ENCODE measurements at places on chromosomes 6 and 20.
A peak's percentile ranks its signal among the peaks of the same experiment; 100 is the strongest.

- no peak for DNase-seq
Observed at GRCh38 chr6:96330884-96331283, 190.7 kb upstream of the UFL1 start.

GRCh38 chr6:117481278-117481925 is 1.1 kb upstream of the DCBLD1 start:
- DNase-seq = no peak

GRCh38 chr6:16473184-16473907 is 235.0 kb downstream of the GMPR start:
- DNase-seq = no peak

GRCh38 chr6:56683882-56684281 is 41.2 kb upstream of the DST start:
- DNase-seq = no peak

- no peak for DNase-seq
Observed at GRCh38 chr20:5864428-5864827, 85.9 kb downstream of the TRMT6 start.

DNA sequence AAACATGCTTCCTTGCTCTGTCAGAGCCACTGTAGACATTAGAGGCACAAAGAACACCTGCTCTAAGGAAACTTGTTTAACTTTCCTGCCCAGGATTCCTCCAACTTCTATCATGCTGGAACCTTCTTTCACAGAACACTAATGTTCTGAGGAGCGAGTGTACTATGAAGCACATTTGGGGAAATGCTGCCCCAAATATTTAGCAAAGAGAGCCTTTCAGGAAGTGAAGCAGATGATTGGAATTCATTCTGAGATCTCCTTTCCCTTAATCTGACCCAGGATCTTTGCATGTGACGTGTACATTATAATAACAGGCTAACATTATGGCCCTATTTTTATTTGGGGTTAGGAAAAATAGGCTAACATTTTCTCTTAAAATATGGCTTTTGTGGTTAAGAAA is 21.0 kb upstream of the FYN start:
- DNase-seq = no peak

DNA sequence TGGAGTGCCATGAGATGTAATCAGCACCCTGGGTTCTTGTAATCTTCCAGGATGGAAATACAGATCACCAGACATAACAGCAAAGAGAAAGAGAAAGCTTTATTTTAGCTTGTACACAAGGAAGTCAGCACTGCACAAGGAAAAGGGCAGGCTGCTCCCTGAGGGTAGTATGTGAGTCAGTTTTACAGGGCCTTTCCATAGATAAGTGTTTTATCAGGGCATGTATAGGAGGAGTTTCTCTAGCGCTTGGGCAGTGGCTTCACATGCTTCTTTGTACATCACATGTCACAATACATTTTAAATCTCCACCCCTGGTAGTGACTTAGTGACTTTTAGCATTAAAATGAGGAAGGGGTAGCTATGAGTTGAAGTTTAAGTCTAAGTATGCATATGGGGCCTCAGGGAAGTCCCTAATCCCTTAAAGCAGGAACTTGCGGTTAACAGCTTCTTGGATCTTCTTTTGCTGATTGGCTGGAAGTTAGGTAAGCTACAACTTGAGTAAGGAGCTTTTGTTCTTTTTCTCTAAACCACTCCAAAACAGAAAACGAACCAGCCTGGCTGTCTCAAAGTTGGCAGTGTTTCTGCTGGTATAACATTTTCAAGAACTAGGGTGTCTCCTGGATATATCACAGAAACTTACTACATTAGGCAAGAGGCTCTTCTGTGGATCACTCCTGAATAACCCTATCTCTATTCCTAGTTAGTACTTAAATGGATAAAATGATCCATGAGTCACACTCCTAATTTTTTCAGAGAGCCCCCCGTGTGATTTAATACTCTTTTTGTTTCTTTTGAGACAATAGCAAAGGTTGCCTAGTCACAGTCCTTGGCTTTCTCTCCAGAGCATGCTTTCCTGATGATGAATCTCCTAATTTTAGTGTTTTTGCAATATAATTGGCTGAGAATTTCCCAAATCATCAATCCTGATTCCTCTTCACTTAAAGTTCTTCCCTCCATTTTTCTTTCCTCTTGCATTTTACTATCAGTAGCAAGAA is 60.2 kb downstream of the MRAP2 start:
- DNase-seq = no peak

DNA sequence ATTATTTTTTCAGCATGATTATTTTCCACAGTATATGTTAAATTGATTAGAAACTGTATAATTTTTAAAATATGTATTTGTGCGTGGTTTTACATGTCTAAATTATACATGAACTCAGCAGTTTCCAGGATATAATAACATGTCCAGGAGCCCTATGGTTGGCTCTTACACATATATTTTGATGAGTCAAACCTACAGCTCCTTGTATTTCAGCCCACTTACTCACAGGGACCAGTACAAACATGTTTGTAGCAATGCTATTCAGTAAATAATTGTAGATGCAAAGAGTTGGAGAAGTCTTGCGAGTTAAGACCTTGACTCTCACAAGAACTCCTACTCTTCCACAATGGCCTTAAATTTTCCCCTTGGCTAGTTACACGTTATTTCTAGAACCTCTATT is 107.2 kb upstream of the SASH1 start:
- no peak for DNase-seq

DNA sequence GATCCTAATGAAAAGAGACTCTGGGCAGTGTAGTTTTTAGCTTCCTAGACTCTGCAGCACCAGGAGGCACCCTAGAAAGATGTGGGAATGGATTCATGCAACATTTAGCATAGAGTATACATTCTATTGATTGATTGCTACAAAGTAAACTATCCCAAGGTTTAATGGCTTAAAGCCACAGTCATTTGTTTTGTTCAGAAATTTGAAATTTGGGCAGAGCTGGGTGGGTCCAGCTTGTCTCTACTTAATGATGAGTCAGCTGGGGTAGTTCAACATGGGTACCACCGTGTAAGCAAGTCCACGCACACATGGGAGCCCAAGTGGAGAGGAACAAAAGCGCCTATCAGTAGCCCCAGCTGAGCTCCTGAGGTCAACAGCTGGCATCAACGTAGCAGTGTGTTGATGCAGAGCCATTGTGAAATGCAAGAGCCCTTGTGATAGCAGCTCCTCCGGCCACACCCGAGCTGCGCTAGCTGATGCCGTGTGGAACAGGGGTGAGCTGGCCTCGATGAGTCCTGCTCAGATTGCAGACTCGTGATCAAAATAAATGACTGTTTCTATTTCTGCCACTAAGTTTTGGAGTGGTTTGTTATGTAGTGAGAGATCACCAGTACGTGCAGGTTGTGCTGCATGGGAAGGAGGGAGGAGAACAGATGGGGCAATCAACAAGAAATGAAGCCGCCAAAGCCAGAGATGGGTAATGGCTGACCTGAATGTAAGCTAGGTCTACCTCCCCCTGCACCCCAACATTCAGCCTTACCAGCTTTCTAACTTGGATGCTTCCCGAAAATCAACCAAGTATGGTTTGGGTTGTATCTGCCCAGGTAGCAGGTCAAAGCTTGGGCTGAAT is 45.7 kb upstream of the TRAF3IP2 start:
- no peak for DNase-seq

- no peak for DNase-seq
Observed at GRCh38 chr6:11111769-11112437, 378 bp upstream of the ERVFRD-1 start.

DNA sequence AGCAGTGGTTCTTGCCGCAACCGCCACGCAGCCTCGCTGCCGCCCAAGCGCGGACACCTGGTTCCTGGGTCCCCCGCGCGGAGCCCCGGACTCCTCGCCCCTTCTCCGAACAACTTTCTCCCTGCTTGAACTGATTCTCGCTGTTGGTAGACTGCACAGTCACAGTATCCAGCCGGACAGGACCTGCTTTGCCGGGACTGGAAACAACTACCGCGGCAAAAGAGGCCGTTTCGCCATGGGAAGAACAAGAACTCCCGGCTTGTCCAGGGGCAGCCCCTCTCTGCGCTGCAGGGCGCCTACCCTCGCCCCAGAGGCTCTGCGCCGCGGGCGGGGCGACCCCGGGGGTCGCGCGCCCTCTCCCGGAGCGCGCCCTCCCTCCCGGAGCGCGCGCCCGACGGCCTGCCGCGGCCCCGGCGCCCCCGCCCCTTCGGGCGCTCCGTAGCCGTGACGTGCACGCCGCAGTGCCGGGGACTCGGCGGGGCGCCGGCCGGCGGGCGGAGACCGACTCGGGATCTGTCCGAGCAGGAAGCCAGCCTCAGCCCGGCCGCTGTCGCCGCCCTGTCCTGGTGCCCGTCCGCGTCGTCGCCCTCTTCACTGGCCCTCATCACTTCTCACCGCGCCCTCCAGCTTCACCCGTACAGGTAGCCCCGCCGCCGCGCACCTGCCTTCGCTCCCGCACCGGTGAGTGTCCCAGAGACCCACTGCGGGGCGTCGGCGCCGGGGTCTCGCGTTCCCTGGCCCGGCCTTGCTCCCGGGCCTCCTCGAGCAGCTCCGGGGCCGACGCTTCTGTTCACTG is at the start of gene MYO6:
MYO6 (plus strand) TSS at position 497 of the 796 bp plus-strand sequence. CDS start 68,309 bp downstream, outside the sequence.
- peak; percentile 29 for DNase-seq

- no peak for DNase-seq
Observed at GRCh38 chr20:62214067-62214466, 6.0 kb downstream of the HRH3 start.

DNA sequence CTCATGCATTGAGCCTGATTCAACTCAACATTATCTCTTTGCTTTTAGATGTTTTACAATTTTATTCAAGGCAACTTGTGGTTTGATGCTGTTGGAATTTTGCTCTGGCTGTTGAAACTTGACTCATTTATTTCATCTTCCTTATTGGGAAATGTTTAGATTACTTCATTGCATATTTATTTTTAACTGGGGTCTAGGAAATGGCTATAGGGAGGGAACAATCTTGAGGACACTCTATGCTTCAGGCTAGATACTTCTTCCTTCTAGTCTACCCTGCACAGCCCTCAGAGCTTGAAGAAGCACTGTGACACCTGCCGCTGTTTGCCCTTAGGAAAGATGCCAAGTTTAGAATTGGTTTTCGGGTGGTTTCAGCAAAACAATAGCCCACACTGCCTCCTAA is 183.4 kb downstream of the ADGRG6 start:
- DNase-seq = no peak

DNA sequence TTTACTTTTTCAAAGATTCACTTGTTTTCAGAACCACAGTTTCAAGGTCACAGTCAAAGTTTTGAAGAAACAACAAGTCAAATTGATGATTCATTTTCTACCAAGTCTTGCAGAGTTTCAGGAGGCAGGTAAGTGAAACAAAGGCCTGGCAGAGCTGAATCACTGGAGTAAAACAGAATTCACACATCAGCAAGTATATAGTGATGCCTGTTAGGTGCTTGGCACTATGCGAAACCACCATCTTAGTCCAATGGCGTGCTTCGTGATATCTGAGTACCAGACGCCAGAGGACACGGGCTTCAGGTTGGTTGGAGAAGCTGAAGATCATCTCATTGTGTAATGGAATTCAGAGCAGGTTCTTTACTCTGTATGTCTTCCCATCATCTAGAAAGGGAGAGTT is 75.9 kb downstream of the RTN4IP1 start:
- DNase-seq = no peak

DNA sequence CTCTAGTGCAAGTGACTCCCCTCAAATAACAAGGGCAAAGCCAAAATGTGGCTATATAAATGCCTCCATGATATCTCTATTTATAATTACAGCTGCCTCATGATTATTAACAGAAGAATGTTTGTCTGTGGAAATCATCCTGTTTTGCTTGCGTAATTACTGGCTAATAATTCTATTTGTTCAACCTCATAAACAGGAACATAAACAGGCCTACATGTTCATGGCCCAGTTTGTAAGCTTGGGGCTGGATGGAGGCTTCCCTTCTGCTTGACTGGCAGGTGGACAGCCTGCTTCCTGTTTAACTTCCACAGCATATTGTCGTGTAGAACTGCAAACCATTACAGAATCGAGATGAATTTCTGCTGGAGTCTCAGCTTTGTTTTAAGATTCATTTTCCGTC is 766.0 kb upstream of the MAP3K7 start:
- DNase-seq = no peak

DNA sequence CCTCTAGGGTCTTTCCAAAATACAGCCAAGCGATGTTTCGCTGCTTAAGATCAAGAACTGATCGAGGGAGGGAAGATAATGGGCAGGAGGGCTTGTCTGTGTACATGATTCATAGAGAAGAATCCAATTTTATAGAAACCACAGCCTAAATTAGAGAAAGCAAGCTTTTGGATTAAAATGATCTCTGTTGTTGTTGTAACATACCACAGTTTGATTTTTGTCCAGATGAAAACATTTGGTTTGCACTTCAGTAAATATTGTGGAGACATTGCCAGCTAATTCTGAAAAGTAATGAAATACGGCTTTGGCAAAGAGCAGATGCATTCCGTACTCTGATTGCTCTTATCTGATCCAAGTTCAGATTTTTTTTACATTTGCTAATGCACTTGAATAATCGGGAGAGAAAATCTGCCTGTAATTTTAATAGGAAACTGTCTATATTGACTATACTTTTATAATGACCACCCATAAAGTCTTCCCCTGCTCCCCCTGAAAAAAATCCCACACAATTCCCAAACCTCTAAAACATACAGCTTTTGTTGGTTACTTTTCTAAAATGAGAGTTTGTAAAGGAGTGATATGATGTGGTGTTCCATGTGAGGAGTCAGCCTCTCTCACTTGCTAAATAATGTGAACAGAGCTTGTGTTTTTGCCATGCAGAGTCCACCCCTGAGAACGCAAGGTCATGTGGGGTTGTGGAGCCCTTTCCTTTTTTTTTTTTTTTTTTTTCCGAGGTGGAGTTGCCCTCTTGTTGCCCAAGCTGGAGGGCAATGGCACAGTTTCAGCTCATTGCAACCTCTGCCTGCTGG is 199.9 kb downstream of the DTNBP1 start:
- no peak for DNase-seq

- no peak for DNase-seq
Observed at GRCh38 chr6:110882274-110882619, 7.7 kb downstream of the AMD1 start.

GRCh38 chr20:9808166-9808565 is 30.7 kb downstream of the PAK5 start:
- DNase-seq = no peak

- DNase-seq = no peak
Observed at GRCh38 chr6:64777941-64778785, 928.9 kb downstream of the EYS start.

DNA sequence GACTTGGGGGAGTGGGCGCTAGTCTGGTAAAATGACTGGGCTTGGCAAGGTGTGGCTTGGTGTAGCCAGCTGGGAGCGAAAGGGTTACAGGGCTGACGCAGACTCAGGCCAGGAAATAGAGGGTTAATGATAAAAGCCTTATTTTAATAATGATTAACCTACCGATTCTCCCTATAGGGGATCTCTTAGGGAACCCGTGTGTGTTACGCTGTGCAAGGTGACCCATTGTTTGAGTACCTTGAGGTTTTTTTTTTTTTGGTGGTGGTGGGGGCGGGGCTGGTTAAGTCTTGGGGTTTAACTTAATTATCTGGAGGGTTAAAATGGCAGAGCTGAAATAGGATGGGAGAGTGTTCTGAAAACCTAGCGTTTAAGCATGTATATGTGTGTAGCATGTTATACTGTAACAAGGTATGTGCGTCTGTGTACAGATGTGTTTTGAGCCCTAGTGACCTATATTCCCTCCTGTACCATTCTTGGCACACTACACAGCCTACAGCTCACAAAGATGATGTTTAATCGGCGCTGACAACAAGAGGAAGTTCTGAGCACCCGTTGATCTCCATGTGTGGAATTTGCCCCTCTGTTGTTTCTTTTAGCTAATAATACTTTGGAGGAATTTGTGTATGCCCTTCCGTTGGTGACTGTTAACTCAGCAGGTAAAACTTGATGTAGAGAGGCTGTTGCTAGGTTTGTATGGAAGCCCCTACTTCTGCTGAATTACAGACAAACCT is 1.3 kb downstream of the CARMIL1 start:
- no peak for DNase-seq

- DNase-seq = no peak
Observed at GRCh38 chr6:67393356-67393755, 1241.7 kb upstream of the ADGRB3 start.

GRCh38 chr6:159493898-159494585 is 199.0 kb downstream of the SOD2 start:
- DNase-seq = no peak

Measured in anterior cingulate cortex (tissue), 58 donors.